ENCODE measurements at places on chromosomes 6 and 20.

DNA sequence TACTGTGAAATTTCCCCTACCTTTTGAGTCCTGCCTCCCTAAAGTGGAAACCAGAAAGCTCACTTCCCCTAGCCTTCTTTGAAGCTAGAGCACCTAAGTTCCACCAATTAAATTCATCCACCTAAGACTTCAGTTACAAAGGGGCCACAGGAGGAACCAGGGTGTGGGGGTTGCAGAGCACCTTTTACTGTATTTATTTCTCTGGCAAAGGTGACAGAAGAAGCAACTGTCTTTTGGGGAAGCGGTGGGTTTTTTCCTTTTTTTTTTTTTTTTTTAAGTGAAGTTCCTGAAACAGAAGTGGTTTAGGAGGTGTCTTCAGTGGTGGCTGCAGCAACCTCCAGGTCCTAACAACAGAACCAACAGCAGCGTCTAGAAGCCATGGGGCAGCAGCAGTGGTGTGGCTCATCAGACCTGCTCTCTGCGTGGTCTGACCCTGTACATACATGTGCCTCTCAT, 13.1 kb downstream of the PSMB9 start:
- no peak for DNase-seq

DNA sequence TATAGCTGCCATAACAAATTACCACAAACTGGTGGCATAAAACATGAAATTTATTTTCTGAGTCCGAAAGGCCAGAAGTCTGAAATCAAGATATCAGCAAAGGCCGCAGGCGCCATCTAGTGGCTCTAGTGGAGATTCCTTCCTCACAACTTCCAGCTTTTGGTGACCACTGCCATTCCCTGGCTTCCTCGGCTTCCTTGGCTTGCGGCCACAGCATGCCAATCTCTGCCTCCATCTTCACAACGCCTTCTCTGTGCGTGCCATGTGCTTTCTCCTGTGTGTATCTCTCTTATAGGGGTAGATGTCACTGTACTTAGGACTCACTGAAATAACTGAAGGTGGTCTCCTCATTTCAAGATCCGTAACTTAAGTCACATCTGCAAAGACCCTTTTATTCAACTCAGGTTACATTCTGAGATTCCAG, 5.4 kb upstream of the PLAGL1 start:
- DNase-seq, result peak; percentile 44

DNA sequence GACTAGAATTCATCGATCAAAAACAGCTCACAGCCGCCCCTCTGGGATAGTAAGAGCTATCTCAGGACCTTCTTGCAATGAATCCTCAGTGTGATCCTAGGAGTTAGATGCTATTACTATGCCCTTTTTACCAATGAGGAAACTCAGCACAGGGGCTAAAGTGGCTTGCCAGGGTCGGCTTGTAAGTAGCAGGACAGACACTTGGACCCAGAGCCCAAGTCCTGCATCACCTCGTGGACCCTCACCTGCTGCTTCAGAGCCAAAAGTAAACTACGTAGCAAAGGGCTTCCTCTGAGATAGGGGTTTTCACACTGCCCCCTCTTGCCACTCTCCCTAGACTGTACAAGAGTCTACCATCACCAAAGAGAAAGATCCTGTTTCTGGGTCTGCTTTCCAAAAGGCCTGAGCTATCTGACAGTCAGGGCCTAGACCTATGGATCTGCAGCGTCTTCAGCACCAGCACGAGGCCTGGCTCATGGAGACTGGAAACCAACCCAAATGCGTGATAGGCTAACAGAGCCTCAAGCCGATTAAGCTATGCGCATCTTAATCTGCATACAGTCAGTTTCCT, 172.3 kb downstream of the ANKRD60 start:
- DNase-seq, result no peak

DNA sequence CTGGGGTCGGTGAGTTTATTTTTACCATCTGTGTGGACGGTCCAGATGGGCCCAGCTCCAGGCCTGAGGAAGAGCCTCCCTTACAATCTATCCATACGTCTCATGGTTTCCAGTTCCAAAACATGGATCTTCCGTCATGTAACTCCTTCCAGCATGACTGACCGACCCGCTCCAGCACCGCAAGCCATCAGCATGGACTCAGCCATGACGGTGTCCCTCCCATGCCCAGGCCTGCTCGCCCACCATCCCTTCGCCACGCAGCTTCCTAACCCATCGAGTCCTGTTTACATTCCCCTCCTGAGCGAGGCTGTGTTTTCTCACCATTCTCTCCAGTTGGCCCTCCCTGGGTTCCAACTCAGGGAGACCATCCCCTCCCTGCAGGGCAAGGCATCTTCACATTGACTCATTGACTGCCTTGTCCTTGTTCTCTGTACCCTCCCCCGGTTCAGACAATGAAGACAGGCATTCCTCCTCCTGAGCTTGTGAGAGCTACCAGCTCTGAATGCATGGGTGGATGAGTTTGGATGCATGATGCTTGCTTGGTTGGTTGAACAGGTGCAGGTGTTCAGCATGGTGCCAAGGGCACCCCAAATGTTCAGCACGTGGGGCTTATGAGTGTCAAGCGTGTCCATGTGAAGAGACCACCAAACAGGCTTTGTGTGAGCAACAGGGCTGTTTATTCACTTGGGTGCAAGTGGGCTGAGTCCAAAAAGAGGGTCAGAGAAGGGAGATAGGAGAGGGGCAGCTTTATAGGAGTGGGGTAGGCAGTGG, 235.8 kb downstream of the SMOC2 start:
- DNase-seq, result no peak

GRCh38 chr6:41335943-41336342, 535 bp downstream of the NCR2 start:
- DNase-seq, result no peak

- DNase-seq, result no peak
Observed at GRCh38 chr6:5337573-5337972, 76.3 kb downstream of the FARS2 start.

DNA sequence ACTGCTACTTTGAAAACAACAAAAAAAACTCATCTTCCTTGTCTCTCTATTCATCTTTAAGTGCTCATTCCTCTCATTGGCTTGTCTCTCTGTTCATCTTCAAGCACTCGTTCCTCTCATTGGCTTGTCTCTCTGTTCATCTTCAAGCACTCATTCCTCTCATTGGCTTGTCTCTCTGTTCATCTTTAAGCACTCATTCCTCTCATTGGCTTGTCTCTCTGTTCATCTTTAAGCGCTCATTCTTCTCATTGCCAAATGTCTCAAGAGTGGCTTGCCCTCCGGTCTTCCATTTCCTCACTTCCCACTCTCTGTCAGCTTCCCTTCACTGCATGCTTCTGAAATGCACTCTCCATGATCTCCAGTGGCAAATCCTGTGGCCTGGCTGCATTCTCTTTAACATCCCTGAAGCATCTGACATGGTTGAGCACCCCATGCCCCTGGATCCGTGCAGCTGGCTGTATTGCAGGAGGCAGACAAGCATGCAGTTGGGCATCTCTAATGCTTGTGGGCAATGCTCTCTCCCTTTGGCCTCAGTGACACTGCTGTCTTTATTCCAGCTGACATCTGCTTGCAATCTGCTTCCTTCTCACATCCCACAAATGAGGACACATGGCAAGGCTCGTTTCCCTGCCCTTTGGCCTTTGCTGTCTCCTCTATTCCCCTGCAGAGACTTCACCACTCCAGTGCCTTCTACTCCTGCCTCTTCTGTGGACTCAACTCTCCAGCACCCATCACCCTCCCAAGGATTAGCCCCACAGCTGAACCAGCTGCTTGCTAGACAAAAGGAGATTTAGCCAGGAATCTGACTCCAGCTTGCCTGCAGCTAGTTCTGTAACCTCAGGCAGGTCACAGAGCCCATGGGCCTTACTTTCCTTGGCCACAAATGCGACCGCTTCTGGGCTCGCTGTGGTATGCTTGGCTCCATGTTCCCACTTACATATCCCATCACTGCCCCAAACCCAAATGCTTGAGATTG, 143.2 kb upstream of the SNX9 start:
- DNase-seq, result no peak
